ENCODE measurements at places on chromosomes 12 and 14.

- no peak for DNase-seq
These were observed 105.0 kb downstream of the ADGRD1 start for GRCh38 chr12:131058700-131059099.

DNA sequence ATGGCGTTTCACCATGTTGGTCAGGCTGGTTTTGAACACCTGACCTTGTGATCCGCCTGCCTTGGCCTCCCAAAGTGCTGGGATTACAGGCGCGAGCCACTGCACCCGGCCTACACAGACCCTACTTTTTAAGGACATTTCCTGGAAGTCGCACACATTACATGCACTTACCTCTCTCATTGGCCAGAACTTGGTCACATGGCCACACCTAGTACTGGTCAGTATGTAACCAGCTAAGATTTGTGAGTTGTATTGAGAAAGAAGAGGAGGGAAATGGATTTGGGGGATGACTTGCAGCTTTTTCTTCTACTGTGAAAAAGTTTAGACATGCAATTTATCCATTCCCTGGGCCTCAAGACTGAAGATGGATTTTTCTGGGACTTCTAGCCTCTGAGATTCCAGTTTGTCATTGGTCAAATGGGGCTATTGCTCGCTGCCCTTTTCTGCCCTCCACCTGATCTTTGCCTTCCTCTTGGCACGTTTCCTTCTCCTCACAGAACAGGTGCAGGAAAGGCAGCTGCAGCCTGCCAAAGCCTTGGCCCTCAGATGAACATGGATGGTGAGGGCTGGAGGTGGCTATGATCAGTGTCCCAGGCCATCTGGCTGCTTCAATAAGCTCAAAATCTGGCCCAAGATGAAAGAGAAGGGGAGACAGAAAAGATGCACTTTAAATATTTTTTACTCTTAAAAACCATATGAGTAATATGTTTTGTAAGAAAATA is 7.1 kb upstream of the ZDHHC22 start:
- DNase-seq: no peak

GRCh38 chr12:108753976-108754375 is 22.7 kb upstream of the CORO1C start:
- no peak for DNase-seq

GRCh38 chr14:32786886-32787285 is 151.8 kb upstream of the NPAS3 start:
- no peak for DNase-seq

DNA sequence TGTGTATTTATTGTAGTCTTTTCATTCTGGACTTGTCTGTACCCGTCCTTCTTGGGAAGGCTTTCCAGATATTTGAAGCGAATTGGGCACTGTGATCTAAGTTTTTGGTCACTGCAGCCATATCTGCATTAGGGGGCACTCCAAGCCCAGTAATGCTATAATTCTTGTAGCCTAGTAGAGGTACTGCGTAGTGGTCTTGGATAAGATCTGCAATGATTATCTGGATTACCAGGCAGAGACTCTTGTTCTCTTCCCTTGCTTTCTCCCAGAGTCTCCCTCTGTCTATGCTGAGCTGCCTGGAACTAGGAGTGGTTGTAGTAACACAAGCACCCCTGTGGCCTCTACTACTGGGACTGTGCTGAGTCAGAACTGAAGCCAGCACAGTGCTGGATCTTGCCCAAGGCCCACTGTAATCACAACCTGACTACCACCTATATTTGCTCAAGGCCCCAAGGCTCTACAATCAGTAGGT is 30.0 kb downstream of the SLC38A2 start:
- DNase-seq: no peak

Measured in omental fat pad (tissue), 4 donors.